ENCODE measurements at places on chromosomes 3 and 15.

DNA sequence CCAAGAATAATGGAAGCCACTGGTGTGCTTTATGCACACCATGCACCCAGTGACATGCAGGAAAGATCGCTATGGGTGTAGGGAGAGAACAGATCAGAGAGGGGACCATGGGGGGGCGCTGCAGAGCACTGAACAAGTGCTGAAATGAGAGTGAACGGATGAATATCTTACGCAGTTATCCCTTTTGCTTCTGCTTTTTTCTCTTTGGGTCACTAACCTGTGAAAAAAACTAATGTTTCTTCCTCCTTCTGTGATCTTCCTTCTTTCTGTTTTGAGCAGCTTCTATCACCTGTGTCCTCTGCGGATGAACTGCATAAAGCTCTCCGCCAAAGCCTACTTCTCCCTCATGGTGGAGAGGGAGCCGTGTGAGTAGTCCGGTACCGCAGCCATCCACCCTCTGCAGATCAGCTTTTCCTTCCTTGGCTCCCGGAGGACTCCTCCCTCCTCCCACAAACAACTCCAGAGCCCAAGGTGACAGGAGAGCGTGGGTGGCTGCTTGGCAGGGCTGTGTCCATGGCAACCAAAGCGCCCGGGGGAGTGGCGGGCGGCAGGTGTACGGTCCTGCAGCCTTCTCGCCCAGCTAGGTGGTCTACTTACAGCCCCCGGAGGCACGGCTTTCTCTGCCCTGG lies 106.2 kb downstream of the DGKG start:
- DNase-seq: no peak

DNA sequence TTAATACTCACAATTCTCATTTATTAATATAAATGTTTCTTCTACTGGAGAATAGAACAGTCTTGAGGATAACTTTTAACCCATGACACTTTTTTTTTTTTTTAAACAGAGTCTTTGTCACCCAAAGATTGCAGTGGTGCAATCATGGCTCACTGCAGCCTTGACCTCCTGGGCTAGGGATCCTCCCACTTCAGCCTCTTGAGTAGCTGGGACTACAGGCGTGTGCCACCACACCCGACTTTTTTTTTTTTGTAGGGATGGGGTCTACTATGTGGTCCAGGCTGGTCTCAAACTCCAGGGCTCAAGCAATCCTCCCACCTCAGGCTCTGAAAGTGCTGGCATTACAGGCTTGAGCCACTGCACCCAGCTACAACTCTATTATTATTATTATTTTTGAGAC lies 34.5 kb downstream of the PIK3CB start:
- no peak for DNase-seq

GRCh38 chr15:80996247-80996646 lies 4.5 kb upstream of the TLNRD1 start:
- DNase-seq: no peak

DNA sequence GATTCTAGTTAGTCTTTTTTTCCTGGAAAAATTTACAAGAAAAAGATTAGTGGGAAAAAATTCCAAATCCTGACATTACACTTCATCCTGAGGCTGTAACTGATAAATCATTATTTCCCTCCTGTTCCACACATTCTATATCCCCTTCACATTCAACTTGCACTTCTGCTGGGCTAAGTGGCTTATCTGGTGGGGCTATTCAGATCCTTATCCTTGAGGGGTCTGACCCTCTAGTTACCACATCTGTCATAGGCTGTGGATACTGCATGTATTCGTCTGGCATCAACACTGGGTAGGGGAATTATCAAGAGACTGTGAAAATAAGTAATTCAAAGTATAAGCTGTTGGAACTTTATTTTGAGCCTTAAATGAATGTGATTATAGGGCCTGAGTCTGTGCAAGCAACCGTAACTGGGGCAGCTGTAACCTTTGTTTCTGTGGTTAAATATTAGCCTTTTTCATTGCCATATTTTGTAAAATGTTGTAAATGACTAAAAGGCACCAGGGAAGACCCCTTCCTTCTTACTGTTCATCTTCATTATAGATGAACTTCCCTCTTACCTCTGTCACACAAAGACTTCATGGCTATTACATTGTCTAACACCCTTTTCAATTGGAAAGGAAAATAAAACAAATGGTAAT lies 28.0 kb upstream of the TEX9 start:
- DNase-seq: no peak

DNA sequence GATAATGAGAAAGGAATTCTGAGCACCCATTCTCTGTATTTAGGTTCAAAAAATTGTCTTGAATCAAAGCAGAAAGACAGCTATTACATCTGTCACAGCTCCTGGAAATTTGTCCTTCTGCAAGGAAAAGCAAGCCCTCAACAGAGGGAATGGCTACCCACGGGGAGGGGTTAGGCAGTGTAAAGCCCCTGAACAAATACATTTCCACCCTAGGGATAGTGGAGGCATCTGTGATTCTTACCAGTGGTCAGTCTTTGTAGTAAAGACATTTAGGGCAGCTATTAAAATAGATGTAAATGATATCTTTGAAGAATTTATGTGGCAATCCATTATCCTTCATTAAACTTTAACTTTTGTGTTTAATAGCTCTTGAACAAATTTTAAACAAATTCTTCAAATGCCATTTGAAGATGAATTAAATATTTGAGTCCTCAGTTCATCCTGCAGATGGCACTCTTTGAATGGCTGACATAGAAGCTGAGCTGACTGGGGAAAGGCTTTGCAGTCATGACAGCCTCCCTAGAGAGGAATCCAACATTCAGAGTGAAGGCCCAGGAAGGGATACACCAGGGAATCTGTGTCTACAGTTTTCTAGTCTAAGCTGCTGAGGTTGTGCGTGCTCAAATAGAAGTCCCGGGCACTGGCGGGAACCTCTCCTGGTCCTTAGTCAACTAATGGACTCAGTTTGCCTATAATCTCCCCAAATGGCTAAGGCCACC lies 359.7 kb upstream of the ROPN1 start:
- no peak for DNase-seq

- no peak for DNase-seq
Measured at GRCh38 chr3:126678693-126679317, 23.9 kb upstream of the TXNRD3 start.

GRCh38 chr3:191302451-191302850 lies 26.7 kb upstream of the CCDC50 start:
- no peak for DNase-seq

- DNase-seq: no peak
Measured at GRCh38 chr3:134360046-134360445, 14.2 kb downstream of the AMOTL2 start.

DNA sequence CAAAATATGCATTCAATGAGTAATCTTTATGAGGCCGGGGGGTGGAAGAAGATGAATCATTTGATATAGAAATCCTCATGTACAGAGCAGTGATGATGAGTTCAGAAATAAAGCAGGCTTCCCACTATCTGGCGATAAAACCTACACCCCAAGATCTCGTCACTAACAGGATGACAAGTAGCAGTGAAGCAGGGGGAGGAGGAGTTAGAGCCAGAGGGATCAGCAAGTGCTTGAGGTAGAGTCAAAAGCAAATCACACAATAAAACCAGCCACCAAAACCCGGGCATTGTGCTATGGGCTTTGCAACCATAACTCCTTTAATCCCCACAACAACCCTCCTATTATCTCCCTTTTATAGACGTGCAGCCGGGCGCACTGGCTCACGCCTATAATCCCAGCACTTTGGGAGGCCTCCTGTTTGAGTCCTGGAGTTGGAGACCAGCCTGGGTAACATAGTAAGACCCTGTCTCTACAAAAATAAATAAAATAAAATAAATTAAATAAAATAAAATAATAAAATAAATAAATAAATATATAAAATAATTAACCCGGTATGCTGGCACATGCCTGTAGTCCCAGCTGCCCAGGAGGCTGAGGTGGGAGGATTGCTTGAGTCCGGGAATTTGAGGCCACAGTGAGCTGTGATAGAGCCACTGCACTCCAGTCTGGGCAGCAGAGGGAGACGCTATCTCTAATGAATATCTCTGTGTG lies 53.0 kb downstream of the STARD5 start:
- no peak for DNase-seq

GRCh38 chr15:35349916-35350315 lies 196.0 kb downstream of the DPH6 start:
- no peak for DNase-seq

- DNase-seq: no peak
Measured at GRCh38 chr3:194137506-194138474, 1.8 kb downstream of the HES1 start.

DNA sequence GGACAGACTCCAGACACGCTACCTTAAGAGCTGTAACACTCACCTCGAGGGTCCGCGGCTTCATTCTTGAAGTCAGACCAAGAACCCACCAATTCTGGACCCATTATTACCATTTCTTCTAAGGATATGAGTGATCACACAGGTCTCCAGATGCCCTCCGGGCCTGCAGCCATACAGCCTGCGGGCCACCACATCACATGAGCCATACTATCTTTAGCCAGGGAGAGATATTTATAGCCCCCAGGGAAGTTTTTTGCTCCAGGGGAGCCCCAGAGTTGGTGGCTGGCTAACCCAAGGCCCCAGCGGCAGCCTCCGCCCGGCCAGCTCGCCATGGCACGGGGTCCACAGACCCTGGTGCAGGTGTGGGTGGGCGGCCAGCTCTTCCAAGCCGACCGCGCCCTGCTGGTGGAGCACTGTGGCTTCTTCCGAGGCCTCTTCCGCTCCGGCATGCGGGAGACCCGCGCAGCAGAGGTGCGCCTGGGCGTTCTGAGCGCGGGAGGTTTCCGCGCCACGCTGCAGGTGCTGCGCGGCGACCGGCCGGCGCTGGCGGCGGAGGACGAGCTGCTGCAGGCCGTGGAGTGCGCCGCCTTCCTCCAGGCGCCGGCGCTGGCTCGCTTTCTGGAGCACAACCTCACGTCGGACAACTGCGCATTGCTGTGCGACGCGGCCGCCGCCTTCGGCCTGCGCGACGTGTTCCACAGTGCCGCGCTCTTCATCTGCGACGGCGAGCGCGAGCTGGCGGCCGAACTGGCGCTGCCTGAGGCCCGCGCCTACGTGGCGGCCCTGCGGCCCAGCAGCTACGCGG lies at the start of gene KBTBD13:
Gene KBTBD13, plus strand, starts transcription at position 261 of the 805 bp plus-strand sequence. Its CDS starts 70 bp downstream, at position 331.
- no peak for DNase-seq

DNA sequence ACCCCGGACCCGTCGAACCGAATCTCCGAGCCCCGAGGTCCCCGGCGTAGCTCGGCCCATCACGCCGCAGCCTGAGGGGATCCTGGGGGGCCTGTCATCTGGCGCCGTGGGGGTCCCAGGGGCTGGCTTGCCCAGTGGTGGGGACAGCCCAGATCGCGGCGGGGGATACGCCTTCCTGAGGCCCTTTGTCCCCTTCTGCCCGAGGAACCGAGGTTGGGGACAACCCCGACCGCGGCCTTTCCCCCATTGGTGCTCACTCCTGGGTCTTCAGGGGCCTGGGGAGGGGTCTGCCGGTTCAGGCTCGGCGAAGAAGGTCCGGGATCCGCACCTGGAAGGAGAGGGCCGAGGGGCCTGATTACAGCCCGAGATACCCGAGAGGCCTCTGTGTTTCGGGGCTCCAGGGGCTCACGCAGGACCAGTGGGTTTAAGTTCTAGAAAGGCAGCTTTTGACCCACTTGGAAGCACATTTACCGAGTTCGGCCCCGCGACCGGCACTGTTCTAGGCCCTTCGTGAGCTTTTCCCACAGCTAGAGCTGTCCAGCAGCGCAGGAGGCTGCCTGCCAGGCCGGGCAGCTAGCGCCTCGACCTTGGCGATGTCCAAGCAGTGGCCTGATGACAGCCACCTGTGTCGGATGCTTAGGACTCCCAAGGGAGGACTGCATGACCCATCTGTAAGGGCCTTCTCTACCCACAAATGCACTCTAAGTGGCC lies 504 bp downstream of the ABHD2 start:
- DNase-seq: no peak

- DNase-seq: no peak
Measured at GRCh38 chr3:53123510-53123909, 6.7 kb downstream of the RFT1 start.

- no peak for DNase-seq
Measured at GRCh38 chr3:118946449-118946848, 88.2 kb downstream of the IGSF11 start.

DNA sequence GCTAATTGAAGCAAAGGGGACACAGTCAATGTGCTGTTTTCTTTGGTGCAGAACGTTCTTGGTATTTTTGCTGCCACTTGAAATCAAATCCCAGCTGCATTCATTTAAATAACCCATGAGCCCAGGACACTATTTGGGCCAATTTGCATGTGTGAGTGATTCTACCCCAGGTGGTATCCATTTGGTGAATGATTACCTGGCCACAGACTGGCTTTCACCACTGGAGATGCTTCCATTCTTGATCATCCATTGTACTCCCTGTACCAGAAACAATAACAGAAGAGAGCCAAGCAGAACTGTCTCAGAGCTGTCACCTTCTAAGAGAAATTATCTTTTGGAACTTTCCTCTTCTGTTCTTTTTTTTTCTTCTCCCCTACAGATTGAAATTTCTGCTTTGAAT lies 139.7 kb upstream of the RARB start:
- no peak for DNase-seq

DNA sequence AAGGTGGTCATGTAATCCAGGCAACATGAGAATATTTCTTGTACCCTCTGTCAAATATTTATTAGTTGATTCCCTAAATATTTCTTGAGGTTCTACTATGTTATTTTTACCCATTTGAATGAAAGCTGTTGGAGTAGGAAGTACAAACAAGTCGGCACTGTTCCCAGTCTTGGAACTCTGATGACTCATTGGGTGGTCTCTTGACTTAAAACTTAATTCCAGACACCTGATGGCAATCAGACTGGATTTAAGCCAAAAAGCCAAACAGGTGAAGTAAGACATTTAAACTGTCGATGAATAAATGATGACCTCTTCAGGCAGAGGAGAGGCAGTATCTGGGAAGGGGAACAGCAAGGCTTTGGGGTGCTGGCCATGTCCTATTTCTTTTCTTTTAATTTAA lies 22.8 kb downstream of the C2CD4A start:
- no peak for DNase-seq

DNA sequence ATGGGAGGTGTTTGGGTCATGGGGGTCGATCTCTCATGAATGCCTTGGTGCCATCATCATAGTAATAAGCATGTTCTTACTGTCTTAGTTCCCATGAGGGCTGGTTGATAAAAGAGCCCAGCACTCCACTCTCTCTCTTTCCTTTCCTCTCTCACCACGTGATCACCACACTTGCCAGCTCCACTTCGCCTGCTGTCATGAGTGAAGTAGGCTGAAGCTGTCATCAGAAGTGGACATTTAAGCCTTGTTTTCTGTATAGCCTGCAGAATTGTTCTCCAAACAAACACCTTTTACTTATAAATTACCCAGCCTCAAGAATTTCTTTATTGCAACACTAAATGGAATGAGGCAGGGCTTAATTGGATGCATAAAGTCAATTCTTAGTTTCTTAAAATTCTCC lies 6.1 kb downstream of the OR5H1 start:
- DNase-seq: no peak

DNA sequence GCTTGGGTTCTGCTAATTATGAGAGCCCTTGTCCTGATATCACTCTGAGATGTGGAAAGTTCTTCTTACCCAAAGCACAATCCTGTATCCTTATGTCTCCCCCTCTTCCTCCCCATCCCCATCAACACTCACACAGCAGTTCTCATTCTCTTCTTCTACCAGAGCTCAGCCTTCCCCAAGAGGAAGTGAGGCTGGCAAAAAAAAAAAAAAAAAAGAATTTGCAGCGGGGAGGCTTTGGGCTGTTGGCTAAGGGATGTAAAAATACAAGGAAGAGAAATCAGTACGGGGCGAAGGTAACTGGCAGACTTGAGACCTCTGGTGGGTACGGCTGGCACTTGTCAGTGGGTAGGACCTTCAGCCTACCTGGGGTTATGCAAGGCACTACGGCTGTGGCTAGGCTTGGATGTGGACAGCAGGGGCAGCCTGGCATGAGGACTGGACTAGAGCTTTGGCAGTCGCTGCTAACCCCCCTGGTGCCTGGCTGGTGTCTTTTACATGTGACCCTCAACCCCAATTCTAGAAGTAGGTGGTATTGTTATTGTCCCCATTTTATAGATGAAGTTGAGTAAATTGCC lies 5.4 kb downstream of the VIPR1 start:
- no peak for DNase-seq

Measured in hippocampal formation (tissue), 2 donors.